ENCODE measurements at places on chromosomes 6 and 20.

GRCh38 chr20:34938466-34939163 is 17.0 kb downstream of the GSS start:
- no peak for DNase-seq

GRCh38 chr6:151284012-151284411 is 44.2 kb downstream of the AKAP12 start:
- DNase-seq = no peak

DNA sequence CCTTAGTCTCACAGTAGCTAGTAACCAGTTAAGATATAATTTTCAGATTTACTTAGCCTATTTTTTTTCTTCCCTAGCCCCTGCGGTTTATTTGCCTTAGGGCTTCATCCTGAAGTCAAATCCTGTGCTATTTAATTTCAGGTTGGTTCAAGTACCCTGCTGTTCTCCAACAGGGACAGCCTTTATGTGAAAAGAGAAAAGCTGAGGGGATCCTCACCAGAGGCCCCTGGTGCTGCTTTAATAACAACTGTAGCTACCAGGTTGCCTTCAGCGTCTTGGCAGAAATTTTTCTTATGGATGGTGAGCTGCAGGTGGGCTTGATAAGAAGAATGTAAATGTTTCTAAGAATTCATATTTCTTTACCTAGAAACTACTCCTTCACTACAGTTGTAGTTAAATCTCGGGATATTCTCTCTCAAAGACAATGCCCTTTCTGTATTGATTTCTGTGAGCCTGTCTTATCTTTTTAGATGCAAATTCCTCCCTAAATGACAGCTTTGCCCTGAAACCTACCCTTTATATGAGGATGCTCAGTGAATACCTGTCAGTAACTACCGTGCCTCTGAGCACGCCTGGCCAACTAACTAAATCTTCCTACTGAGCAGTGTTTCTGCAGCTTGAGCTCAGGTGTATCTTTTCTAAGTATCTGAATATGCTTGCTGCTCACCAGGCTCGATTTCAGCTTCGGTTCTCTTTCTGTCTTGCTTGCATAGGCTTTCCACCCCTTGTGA is 320.5 kb downstream of the MMUT start:
- no peak for DNase-seq

- DNase-seq = no peak
Measured at GRCh38 chr20:17658648-17658993, 23.4 kb downstream of the RRBP1 start.

DNA sequence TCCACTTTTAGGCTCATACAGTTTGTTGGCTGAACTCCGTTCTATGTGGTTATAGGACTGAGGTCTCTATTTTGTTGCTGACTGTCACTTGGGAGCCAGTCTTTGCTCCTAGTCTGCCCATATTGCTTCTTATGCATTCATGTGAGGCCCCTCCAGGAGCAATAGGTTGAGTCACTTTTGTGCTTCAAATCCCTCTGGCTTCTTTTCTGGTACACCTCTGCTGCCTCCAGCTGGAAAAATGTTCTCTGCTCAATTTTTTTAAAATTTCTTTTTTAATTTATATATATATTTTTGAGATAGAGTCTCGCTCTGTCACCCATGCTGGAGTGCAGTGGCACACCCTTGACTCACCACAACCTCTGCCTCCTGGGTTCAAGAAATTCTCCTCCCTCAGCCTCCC is 42.7 kb upstream of the NOX3 start:
- DNase-seq = no peak

- no peak for DNase-seq
Measured at GRCh38 chr6:23534351-23534750, 591.7 kb upstream of the NRSN1 start.

Data from right renal cortex interstitium (tissue), 3 donors.